ENCODE measurements at places on chromosomes 7 and 10. TPM values are rescaled to one million over a fixed set of nuclear protein-coding genes. Genes with fewer than 3 reads are reported as not detected.

MOGAT3 gene
- total RNA-seq, result not detected

LRGUK gene
- total RNA-seq, result 0.84 TPM

GRCh38 chr10:114967071-114967470, 29.1 kb downstream of the TRUB1 start:
- no peak for DNase-seq

DNA sequence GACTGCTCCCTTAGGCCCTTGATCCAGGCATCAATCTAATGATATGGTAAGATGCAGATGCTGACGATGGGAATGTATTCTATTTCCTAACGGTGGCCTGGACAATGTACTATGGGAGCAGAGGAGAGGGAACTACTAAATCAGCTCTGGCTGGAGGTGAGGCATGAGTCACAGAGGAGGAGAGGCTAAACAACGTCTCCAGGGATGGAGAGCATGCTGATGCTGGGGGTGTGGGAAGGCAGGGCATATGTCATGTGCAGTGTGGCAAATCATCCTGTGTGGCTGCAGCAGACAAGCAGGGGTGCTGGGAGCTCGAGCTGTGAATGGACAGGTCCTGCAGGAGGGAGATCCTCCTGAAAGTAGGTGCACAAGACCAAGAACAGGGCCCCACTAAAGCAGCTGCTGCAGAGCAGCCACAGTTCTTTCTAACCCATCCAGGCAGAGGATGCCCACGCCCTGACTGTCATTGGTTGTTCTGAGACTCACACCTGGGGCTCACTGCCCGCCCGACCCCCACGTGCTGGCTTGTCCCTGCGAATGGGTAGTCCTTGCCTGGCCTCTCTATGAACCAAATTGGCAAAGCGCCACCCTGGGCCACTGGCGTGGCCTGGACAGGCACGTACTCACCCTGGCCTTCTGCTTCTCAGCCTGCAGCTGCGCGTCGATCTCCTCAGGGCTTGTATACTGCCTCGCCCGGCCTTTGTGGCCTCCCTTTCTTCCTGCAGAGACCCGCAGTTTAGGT, 4.0 kb downstream of the PDAP1 start:
- DNase-seq, result no peak

DNA sequence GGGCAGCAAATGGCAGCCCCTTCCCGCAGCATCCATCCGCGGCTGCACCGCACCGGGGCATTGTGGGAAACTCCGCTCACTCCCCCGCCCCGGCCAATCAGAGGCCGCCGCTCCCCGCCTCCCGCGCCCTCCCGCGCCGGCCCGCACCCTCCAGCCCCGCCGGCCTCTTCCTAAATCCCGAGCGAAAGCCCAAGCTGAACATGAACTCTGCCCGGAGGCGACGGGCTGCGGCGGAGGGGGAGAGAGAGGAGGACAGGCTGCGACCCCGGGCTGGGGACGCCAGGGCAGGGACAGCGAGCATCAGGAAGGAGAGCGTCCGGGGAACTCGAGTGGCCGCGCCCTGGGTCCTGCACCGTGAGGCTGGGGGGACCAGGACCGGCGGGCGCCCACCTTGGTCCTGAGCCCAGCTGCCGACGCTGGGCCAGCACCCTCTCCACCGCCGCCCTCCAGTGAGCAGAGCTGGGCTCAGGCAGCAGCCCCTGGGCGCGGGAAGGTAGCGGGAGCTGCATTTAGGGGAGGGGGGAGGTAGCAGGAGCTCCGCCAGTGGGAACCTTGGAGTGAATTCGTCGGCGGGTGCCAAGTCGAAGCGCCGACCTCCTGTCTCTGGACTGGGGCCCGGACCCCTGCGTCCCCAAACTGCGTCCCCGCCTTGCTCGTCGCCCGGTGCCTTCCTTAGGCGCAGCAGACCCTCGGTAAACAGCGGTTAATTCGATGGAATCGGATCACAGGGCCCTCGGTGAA, at the start of gene DGKI:
Gene DGKI (minus strand): TSS at position 148 of the 741 bp plus-strand sequence.
- no peak for DNase-seq

DNA sequence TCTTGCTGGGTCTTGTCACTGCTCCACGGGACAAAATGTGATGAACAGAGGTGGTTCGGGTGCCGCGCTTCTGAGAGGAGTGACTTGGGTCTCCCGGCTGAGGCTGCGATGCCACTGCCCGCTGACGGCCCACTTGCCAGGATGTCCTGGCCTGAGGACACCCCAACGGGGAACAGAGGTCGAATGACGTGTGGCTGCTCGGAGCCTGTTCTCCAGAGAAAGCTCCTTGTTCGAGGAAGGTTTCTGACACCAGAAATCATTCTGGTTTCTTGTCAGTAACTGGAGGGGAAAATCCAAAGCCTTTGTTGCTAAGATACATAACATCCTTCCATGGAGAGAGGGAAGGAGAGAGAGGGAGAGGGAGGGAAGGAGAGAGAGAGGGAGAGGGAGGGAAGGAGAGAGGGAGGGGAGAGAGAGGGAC, 236.4 kb downstream of the WDR37 start:
- DNase-seq, result no peak

DNA sequence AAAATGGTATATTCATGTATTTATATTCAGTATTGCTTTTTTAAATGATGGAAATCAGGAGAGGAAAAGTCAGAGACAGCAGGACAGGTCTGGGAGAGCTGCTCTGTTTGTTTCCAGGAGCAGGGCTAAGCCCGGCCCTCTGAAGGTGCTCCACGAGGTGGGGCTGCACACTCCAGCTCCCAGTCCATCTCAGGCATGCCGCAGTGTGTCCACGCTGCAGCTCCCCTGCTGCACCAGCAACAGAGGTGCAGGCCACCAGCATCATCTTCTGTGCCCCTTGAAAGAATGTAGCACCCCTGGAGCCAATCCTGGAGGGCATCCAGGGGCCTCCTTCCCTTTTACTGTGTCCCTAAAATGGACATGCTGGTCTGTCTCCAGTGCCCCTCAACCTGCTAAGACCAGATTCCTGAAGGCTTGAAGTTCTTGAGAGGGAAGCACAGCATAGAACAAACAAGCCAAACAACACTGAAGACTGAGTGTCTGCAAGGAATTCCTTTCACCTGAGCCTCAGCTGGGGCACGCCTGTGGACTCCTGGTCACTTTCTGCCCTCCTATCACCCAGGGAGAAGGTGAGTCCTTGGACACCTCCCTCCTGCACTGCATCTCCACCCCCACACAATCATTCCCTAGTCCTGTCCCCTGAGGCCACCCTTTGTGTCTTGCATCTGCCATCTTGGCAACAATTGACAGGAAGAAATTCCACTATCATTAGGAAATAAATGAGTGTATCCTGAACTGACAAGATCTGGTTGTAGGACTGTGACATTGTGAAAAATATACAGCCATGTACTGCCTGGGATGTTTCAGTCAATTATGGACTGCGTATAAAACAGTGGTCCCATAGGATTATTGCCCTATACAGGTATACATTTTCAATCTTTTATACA, 100.5 kb downstream of the CXCL12 start:
- DNase-seq, result no peak

DNA sequence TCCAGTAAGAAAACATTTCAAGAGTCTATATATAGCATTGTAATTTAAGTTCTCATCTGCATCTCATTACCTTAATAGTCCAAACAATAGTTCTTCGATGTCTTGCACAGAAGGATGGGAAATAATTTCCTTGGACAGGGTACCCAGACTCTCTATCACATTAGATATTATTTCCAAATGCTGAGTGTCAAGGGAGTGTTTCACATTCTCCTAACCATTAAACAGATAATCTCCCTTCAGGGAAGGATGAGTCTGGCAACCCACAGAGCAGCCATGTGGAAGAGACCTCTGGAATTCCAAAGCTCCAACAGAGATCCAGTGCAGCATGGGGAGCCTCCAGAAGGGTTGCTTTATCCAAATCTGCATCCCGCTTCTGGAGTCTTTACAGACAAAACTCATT, 89.6 kb downstream of the FZD1 start:
- no peak for DNase-seq

- no peak for DNase-seq
These were observed at the start of gene IFIT2 for GRCh38 chr10:89301721-89302445. Gene IFIT2, plus strand, starts transcription at chr10:89302046. Its CDS starts 78 bp downstream, at chr10:89302124.

DNA sequence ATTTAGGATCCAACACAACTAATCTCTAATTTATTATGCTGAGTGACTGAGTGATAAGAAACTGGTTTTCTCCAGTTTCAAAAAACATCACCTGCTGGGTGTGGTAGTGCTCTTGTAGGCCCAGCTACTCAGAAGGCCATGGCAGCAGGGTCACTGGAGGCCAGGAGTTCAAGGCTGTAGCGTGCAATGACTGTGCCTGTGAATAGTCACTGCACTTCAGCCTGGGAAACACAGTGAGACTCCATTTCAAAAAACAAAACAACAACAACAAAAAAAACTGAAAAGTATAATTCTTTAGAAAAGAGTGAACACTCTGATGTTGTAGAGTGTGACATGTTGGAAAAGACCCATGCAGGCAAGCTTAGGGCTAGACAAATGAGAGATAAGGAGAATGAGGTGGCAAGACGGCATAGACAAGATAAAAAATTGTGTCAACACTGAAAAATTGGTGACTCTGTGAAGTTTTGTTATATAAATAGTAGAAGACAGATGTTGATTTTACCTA, 150.1 kb upstream of the GPR22 start:
- no peak for DNase-seq

DNA sequence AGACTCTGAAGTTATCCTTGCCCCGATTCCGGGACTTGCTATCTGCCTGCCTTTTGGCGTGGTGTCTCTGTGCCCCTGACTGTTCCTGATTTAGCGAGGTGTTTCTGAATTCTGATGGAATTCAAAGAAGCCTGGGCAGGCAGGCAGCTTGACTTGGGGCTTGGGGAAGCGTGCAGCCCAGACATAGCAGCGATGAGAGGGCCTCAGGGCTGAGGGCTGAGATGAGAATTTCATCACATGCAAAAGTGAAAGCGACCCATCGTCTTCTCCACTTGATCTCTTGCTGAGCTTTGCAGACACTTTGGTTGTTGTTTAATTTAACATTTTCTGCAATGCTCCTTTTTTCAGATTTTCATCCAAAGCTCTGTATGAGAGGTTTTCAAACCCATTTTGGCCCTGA, 57.8 kb downstream of the TCF7L2 start:
- no peak for DNase-seq

All from omental fat pad (tissue), 4 donors.